ENCODE measurements at places on chromosomes 7 and 10.

- no peak for DNase-seq
These were observed 296.7 kb upstream of the KLF6 start for GRCh38 chr10:4081685-4082111.

DNA sequence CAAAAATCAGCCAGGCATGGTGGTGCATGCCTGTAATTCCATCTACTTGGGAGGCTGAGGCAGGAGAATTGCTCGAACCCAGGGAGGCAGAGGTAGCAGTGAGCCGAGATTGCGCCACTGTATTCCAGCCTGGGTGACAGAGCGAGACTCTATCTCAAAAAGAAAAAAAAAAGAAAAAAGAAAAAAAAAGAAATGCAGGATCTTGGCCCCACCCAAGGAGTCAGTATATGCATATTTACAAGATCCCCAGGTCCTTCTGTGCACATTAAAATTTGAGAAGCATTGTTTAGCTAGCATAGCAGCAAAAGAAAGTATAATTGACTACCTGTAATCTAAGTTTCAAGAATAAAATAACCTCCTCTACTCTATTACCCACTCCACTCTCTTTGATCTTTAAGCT lies 15.8 kb downstream of the PIK3AP1 start:
- no peak for DNase-seq

GRCh38 chr7:140557809-140558518 lies 78.7 kb upstream of the MKRN1 start:
- no peak for DNase-seq

- DNase-seq: no peak
These were observed 49.7 kb downstream of the CCDC71L start for GRCh38 chr7:106610996-106611886.

GRCh38 chr10:123327896-123328295 lies 173.7 kb downstream of the BUB3 start:
- DNase-seq: no peak

- DNase-seq: no peak
These were observed 30.4 kb downstream of the PLAU start for GRCh38 chr10:73941300-73941699.

GRCh38 chr7:84924353-84924752 lies 262.5 kb downstream of the SEMA3D start:
- no peak for DNase-seq

GRCh38 chr7:33692956-33693355 lies 212.4 kb upstream of the BMPER start:
- DNase-seq: no peak

Measured in H7 (cell line).